ENCODE measurements at places on chromosomes 4 and X. TPM values are rescaled to one million over a fixed set of nuclear protein-coding genes. Genes with fewer than 3 reads are reported as not detected.

CCSER1 gene
- not detected for total RNA-seq

DNA sequence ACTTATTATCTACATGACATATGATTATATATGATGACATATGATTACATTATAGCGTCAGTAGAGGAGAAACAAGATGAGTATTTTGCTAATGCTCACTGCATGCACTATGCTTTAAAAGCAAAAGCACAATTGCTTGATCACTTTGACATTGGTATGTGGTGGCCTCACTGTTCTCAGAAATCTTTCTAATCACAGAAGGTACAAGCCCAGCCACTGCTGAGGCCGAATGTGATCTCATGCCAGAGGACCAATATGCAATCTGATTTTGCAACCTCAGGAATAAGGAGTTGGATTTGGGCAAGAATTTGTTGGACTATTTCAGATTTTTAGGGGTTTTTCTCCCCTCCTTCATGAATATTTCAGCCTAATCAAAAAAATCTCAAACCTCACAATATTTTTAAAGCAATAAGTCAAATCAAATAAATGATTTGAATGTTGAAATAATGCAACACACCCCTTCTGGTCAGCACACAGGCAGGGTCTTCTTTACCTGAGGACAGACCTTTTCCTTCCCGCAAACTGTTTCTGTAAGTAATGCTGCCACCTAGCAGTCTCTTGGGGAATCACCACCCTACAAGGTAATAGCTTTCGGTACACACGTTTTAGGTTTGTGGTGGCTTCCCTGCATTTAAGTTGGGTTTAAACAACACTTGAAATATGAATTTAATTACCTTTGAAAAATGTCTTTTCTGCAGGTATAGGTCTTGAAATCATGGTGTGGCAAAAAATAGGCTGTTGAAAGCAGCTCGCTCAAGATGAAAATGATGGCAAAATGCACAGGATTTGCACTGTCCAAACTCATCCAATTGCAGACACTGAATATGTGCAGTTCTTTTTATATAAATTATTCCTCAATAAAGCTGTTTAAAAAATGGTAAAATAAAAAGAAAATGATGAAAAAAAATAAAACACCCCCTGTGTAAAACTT, 4.8 kb upstream of the CXCL13 start:
- DNase-seq = peak; percentile 41

ODAPH gene
- total RNA-seq = not detected

DNA sequence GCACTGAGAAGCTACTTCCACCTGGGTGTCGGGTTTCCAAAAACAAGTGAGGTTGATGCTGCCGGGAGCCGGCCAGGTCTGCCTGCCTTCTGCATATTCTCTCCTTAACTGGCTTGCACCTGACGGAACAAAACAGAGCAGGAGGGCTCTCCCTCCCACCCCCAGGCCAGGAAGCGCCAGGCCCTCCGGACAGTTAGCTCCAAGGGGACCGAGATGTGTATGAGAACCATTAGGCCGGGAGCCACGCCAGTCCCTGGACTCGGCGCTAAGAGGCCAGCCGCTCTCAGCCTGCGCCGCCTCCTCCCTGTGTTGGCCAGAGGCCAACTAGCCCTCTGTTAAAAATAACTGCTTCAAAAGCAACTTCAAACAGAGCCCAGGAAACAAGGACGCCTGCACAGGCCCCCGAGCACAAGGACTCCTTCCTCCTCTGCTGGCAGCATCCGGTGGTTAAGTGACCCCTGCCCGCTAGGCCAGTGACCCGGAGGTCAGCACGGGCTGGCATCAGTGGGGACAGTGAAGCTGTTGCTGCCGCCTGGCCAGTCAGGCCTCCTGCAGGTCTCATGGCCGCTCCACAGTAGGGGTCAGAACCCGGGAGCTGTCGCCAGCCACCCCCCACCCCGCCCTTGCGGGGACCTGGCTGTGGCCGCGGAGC, 107.9 kb downstream of the ABLIM2 start:
- DNase-seq = no peak

CXCL1 gene
- 2.0 TPM for total RNA-seq

DNA sequence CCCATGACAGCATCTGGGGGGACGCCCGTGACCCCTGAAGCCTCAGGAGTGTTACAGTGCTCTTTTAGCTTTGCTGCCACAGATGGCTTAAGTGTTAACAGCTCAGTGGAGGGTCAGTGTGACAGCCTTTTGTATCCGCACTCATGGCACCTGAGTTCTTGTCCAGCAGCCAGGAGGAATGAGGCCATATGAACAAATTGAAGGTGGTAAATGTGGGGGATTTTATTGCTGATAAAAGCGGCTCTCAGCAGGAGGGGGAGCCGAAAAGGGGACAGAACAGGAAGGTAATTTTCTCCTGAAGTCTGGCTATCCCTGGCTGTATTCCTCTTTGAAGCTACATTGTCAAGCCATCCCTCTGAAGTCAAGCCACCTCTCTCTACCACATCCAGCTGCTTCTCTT, 441.0 kb downstream of the RAPGEF2 start:
- DNase-seq = no peak

- peak; percentile 76 for DNase-seq
These were observed 231.9 kb upstream of the INTU start for GRCh38 chr4:127400731-127401346.

ADH7 gene
- not detected for total RNA-seq

- DNase-seq = no peak
These were observed 20.5 kb upstream of the BLTP1 start for GRCh38 chr4:122131562-122132157.

GRCh38 chrX:107721318-107721717, 54.3 kb downstream of the TSC22D3 start:
- no peak for DNase-seq

DNA sequence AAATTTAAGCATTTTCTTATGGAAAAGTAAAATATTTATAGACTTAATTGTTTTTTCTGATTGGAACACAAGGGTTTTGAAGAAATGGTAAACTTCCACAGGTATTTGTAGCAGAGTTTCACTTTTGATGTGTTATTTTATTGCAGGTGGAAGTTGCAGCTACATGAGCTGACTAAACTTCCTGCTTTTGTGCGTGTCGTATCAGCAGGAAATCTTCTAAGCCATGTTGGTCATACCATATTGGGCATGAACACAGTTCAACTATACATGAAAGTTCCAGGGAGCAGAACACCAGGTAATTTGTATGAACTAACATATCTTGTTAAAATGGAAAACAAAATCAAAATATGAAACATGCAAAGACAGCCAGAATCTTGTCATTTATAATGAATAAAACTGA, 117.4 kb downstream of the DIPK2B start:
- no peak for DNase-seq

- DNase-seq = no peak
These were observed 71.3 kb downstream of the EVC2 start for GRCh38 chr4:5636766-5637670.

- DNase-seq = no peak
These were observed 55.0 kb downstream of the MRPL1 start for GRCh38 chr4:77917601-77918000.

- no peak for DNase-seq
These were observed 25.2 kb upstream of the FGFR3 start for GRCh38 chr4:1767770-1768366.

- peak; percentile 5 for DNase-seq
These were observed 731 bp downstream of the BRWD3 start for GRCh38 chrX:80808881-80809411.

DNA sequence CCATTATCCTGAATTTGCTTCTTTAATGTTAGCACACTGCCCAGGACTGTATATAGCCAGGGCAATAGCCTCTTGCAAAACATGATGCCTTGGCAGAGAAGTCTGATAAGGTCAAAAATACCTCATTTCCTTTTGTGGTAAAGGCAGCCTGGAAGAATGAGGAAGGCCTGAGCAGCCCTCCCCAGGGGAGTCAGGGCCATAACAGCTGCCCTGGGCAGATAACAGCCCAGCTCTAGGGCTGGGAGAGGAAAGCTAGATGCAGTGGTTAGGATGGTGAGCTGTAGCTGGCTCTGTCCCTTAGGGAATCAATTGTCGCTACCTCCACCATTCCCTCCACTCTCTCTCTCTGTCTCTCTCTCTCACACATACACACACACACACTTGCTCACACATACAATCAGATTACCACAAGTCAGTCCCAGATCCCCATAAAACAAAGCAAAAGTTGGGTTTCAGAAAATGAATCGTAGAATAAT, 29.2 kb downstream of the EFHC2 start:
- peak; percentile 86 for DNase-seq

DNA sequence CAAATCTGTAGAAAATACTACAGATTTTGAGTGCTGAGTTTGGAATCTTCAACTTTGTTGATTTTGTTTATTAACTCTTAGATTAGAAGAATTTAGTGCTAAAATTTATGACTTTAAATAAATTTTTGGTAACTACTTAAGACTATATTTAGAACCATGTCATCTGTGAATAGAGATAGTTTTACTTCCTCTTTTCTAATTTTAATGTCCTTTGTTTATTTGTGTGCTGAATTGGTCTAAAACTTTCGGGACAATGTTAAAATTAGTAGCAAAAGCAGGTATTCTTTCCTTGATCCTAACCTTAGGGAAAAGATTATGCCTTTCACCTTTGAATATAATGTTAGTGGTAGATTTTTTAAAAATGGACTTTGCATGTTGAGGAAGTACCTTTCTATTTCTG, 119.7 kb upstream of the CXorf51A start:
- no peak for DNase-seq
